HEK293T (cell line): ENCODE measurements at places on chromosomes 12 and 14.

- DNase-seq, result no peak
These were observed 3.5 kb downstream of the KICS2 start for GRCh38 chr12:64218597-64218996.

DNA sequence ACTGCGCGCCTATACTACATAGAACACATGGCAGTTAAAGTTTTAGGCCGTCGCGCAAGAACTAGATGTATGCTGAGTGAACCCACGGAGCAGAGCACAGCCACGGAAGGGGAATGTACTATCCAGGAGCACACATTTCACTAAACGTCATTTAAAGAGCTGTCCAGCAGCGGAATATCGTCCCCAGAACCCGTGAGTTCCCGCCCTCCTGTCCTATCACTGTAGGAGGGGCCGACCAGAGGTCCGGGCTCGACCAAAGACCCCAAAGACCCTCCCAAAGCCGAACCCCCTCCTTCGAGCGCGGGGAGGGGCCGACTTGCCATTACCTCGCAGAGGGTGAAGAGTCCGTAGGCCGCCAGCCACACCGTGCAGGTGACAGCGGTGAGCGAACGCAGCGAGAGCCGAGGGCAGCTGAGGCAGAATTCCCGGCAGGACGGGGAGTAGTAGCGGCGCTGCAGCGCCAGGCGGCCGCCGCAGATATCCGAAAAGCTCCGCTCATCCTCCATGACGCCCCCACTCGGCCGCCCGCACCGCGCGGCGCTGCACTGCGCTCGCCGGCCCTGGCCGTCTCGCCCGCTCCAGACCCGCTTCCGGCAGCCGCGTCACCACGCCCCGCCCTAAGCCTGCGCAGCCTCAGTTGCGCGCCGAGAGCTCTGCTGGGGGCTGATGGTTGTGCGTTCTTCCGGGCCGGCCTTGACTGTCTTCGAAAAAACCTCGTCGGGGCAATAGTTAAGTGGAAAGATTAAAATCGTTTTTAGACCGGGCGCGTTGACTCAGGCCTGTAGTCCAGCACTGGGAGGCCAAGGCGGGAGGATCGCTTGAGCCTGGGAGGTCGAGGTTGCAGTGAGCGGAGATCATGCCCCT lies at the start of gene PIGH:
PIGH (minus strand) TSS at position 571 of the 864 bp plus-strand sequence; CDS start at position 506, 65 bp downstream.
- peak; percentile 95 for DNase-seq

GRCh38 chr14:40733206-40733605 lies 873.5 kb upstream of the LRFN5 start:
- no peak for DNase-seq

- DNase-seq, result no peak
These were observed 58.3 kb downstream of the PRIMA1 start for GRCh38 chr14:93729993-93730392.

DNA sequence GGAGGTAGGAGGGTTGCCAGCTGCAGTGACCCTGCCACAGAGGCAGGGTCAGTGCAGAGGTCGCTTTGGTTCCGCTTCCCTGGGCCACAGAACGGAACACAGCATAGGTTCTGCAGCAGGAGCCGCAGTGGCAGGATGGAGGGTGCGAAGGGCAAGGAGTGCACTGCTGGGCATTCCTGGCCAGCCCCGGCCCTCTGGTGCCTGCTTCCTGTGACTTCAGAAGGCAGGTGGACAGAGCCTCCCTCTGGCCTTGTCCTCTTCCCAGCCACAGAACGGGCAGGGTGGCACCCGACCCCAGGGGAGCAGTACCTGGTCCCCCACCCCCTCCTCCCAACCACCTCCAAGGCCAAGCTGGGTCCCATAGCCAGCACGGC lies 37.7 kb downstream of the SLC8B1 start:
- no peak for DNase-seq

- DNase-seq, result no peak
These were observed 86.1 kb downstream of the MYF5 start for GRCh38 chr12:80802652-80803400.

DNA sequence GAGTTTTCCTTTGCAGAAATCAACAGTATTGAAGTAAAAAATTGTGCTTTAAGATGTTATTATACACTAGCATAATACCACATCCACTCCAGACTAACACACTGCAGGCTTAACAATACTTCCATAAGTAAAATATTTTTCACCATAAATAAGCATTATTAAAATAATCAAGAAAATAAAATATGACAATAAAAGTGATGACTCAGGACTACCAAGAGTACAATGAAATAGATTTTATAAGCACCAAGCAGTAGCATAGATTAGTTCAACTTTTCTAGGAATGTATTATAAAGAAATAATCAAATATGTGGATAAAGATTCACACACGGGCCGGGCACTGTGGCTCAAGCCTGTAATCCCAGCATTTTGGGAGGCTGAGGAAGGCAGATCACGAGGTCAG lies 40.4 kb upstream of the MTHFD1 start:
- DNase-seq, result no peak

GRCh38 chr14:93905623-93906022 lies 21.5 kb upstream of the FAM181A start:
- no peak for DNase-seq

GRCh38 chr14:25622763-25623162 lies 572.8 kb upstream of the STXBP6 start:
- no peak for DNase-seq

- DNase-seq, result no peak
These were observed 20.3 kb upstream of the ADGRD1 start for GRCh38 chr12:130933269-130933995.

DNA sequence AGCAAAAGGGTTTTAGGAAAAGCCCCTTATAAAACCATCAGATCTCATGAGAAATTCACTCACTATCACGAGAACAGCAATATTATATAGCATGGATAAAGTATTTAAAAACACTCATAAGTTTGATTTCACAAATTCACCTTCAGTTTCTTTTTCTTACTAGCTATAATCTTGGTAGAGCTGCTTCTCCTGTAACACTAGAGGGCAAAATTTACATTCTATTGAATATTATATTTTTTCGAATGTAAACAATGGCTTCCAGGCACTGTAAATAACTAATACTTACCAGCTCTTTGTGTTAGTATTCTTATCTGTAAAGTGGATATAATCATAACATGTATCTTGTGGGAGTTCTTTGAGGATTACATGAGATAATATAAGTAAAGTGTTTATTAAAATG lies 259.6 kb downstream of the CCER1 start:
- no peak for DNase-seq

DNA sequence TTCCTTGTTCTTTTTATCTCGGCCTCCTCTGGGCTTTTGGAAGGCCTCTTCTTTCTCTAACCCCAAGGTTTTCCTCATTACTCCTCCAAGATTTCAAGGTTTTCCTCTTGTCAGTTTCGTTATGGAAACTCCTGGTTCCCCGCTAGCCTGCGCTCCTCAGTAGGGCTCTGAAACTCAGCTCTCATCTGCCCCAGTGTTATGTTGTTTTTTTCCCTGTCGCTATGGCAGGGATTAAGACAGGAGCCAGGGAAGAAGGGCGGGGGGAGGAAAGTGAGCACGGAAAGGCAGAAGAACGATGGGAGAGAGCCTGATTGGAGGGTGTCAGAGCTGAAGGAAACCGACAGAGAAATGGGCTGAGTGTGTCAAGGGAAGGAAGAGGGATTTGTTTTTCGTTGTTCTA lies 26.5 kb upstream of the JDP2 start:
- no peak for DNase-seq

- no peak for DNase-seq
These were observed 15.7 kb downstream of the CSRP2 start for GRCh38 chr12:76863005-76863670.

- no peak for DNase-seq
These were observed 59.5 kb downstream of the CRADD start for GRCh38 chr12:93736640-93737178.

GRCh38 chr14:61281948-61282275 lies 774 bp upstream of the TMEM30B start:
- no peak for DNase-seq

DNA sequence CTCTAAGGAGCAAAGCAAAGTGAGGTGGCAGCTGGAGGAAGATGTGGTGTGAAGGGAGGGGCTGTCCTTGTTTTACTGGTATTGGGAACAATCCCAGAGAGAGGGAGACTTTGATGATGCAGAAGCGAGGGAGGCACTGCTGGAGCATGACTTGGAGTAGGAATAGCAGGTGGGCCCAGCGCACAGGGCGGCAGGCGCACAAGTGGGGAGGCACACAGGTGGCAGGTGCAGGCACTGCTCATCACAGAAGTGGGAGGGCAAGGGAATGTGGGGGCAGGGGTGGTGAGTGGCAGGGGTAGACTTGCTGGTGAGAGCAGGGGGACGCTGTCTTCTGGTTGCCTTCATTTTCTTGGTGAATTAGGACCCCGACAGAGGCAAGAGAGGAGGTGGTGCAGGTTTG lies 11.5 kb upstream of the IFI27 start:
- no peak for DNase-seq

- DNase-seq, result no peak
These were observed 61.5 kb upstream of the PTGR2 start for GRCh38 chr14:73789989-73790581.

GRCh38 chr14:100710826-100711462 lies 15.7 kb upstream of the DLK1 start:
- DNase-seq, result no peak

DNA sequence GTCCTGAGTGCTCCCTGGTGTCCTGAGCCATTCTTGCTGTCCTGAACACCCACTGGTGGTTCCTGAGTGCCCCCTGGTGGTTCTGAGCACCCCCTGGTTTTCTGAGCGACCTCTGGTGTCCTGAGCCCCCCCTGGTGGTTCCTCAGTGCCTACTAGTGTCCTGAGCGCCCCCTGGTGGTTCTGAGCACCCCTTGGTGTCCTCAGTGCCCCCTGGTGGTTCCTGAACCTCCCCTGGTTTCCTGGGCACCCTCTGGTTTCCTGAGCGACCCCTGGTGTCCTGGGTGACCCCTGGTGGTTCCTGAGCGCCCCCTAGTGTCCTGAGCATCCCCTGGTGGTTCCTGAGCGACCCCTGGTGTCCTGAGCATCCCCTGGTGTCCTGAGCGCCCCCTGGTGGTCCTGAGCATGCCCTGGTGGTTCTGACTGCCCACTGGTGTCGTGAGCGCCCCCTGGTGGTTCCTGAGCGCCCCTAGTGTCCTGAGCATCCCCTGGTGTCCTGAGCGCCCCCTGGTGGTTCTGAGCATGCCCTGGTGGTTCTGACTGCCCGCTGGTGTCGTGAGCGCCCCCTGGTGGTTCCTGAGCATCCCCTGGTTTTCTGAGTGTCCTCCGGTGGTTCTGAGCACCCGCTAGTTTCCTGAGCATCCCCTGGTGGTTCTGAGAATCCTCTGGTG lies 473.1 kb downstream of the TMEM121 start:
- DNase-seq, result peak; percentile 5

DNA sequence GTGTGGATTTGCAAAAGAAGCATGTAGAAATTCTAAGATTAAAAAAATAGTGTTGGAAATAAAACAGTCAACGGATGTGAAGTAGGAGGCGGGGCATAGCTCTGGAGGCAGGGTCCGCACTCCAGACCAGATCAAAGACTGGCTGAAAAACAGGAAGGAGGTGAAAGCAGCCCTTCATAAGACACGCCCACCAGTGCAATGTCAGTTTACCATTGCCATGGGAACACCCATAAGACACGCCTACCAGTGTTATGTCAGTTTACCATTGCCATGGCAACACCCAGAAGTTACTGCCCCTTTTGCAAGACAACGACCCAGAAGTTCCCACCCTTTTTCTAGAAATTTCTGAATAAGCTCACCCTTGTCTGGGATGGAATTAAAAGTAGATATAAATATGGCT lies 87.1 kb downstream of the FZD10 start:
- no peak for DNase-seq

GRCh38 chr12:62008703-62009102 lies 251.5 kb upstream of the USP15 start:
- DNase-seq, result no peak
